ENCODE measurements at places on chromosomes 3 and 15.

- no peak for DNase-seq
Measured at GRCh38 chr3:180615954-180616353, 14.0 kb downstream of the TTC14 start.

- no peak for DNase-seq
Measured at GRCh38 chr3:124771083-124771445, 40.8 kb downstream of the UMPS start.

- no peak for DNase-seq
Measured at GRCh38 chr3:58242340-58242739, 4.7 kb downstream of the ABHD6 start.

- no peak for DNase-seq
Measured at GRCh38 chr15:79916502-79917132, 19.8 kb upstream of the MTHFS start.

DNA sequence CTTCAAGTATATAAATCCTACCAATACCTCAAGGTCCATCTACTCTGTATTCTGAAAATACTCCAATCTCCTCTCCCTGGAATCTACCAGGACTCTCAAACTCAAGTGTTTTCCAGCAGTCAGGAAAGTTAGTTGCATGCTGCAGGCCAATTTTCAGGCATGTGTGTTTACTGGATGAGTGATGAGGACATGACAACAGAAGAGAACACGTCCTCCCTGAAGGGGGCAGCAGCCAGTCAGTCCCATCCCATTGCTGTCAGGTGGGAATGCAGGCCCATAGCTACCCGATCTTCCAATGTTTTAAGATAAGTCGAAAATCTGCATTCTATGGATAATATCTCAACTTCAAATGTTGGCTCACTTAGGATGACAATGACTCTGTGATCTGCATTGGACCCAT, 496.2 kb downstream of the FHIT start:
- DNase-seq = no peak

DNA sequence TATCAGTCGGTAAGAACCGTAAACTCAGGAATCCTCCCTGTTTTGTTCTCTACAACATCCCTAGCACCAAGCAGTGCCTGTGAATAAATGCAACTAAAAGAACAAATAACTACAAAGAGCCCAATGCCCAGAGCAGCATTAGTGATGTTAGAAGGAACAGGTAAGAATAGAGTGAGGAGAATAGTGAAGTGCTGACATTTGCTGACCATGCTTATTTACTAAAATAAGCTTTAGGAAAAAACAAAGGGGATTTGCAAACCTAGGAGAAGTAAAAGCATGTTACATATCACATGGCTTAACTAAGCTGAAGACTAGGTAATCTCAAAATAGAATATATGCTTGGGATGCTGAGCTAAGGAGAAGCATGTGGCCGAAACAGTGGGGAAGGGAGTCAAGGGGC, 186.1 kb upstream of the SLC2A2 start:
- DNase-seq = no peak

- no peak for DNase-seq
Measured at GRCh38 chr15:98592136-98592535, 56.2 kb upstream of the IGF1R start.

GRCh38 chr15:88908123-88908522, 5.1 kb downstream of the MFGE8 start:
- no peak for DNase-seq

DNA sequence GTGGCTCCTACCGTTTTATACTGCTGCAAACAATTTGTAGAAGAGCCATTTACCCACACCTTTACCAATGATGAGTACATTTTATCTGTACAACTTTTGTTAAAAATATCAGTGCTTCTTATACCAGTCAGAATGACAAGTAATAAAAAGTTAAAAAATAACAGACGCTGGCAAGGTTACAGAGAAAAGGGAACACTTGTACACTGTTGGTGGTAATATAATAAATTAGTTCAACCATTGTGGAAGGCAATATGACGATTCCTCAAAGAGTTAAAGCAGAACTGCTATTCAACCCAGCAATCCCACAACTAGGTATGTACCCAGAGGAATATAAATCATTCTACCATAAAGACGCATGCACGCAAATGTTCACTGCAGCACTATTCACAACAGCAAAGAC, 51.9 kb downstream of the ARRDC4 start:
- no peak for DNase-seq

DNA sequence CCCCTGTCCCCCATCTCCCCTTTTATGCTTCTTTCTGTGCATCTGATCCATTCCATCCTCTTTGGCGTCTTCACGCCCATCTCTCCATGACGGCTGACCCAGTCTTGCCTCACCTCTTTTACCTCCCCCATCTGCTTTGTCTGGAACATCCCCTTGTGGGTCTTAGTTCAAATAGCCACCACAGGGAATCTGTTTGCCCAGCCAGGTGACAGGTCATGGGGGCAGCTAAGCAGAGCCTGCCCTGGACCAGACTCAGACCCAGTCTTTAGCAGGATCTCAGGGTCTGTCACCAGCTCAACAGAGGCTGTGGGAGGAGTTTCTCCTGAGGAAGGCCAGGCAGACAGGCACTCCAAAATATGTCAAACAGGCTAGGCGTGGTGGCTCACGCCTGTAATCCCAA, 28.1 kb downstream of the COLQ start:
- no peak for DNase-seq

- no peak for DNase-seq
Measured at GRCh38 chr3:3804560-3804959, 5.3 kb downstream of the LRRN1 start.

DNA sequence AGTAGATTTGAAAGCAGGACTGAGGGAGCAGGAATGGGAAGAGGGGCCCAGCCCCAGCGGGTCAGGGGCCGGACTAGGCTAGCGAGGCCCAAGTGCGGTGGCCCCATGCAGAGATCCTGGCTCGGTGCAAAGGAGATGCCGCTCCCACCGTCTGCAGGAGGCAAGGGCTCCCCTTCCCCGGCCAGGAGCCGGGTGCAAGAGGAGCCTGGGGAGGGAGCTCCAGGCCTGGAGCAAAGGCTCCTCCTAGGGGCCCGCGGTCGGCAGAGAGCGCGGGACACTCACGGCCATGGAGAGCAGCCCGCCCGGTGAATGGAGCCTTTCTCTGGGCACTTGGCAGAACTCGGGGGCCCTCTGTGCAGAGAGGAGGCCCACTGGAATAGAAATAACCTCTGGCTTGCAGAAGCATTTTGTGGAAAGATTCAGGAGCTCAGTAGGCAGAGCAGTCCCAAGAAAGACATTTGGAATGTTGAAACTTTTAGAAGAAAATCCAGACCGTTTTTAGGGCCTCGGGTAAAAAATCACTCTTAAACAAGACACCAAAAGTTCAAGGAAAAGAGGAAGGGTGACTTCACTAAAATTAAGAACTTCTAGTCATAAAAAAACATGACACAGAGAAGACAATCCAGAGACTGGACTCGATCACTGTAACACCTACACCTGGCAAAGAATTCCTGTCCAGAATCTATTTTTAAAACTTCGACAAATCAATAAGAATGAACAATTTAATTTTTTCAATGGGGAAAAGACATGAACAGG, 43.0 kb upstream of the USP3 start:
- DNase-seq = no peak

DNA sequence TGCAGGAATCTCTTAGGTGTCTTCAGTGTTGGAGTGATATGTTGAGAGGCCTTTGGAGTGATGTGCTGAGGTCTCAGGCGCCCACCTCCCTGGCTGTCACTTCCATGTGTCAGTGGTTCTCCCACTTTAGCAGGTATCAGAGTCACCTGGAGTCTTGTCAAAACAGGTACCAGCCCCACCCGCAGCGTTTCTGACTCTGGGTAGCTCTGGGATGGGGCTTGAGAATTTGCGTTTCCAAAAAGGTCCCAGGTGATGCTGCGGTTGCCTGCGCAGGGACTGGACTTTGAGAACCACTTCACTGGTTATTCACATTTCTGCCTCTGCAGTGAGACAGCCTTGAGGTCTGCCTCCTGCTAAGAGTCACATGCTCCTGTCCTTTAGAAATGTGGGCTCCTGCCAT, 15.5 kb downstream of the UMPS start:
- DNase-seq = no peak

DNA sequence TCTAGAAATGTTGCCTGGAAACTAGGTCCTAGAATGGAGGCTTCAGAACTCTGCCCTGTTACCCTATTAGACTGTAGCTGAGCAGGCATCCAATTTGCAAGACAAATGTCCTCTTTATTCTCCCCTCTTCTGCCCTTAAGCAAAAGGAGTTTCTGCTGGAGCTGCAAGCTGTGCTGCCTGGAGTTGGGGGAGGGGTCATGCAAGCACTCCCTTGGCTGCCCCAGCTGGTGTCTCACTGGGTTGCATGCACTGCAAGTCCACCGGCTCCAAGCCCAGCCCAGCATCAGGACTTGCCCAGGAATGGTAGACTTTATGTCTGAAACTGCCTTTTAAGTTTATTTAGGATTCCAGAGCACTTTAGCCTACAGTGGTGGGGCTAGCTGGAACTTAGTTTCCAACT, 15.7 kb upstream of the RBP2 start:
- no peak for DNase-seq

DNA sequence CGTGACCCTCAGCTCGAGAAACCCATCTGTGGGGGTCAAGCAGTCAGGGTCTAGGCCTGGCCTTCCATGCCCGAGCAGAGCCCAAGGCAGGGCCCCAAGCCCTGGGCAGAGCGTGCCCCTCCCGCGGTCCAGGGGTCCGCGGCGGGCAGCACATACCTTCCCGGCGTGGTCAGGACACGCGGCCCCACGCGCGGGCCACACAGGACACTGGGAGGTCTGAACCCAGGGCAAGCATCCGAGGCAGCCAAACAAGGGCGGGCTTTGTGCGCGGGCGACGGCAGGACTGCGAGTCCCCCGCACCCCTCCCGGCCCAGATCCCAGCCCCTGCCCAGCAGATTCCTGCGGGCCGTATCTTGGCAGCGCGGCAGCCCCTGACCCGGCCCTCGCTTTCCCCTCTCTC, 61.6 kb upstream of the ACAN start:
- DNase-seq = no peak

DNA sequence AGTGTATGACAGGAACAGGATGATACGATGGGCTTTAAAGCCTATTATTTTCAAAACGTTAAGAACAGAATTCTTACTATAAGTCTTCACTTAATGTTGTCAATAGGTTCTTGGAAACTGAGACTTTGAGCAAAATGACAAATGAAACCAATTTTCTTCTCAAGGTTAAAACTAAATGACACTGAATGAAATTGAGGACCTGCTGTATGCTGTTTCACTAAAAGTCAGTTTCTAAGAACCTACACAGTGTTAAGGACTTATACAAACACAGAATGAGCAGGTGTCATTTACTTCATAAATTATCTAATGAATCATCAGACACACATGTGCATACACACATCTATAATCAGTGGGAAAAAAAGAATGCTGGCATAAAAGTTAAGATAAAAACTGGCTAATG, 106.9 kb downstream of the RFTN1 start:
- DNase-seq = no peak

GRCh38 chr3:47079432-47079831, 84.5 kb downstream of the SETD2 start:
- DNase-seq = no peak

- no peak for DNase-seq
Measured at GRCh38 chr3:63689285-63689684, 36.8 kb downstream of the SNTN start.

- DNase-seq = no peak
Measured at GRCh38 chr15:78951841-78952238, 7.0 kb upstream of the CTSH start.

DNA sequence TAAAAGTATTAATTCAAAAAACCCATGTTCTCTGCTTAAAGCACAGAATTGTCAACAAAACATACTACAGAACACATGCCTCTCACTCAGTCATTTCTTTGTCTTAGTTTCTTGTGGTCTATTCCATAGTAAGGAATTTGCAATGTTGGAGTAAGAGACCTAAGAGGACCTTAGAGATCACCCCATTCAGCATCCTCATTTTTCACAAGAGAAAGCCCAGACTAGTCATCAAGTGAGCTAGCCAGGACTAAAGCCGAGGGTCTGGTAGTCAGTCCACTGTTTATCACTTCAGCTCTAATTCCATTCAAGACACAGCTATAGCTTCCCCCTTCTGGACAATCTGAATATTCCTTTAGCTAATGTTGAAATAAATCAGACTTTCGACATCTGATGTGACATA, 601.1 kb downstream of the FHIT start:
- DNase-seq = no peak

- DNase-seq = no peak
Measured at GRCh38 chr3:120435621-120436020, 15.2 kb downstream of the FSTL1 start.

- DNase-seq = no peak
Measured at GRCh38 chr3:64801856-64802255, 114.1 kb upstream of the ADAMTS9 start.

GRCh38 chr3:175502155-175502554, 643.0 kb downstream of the NAALADL2 start:
- DNase-seq = no peak

DNA sequence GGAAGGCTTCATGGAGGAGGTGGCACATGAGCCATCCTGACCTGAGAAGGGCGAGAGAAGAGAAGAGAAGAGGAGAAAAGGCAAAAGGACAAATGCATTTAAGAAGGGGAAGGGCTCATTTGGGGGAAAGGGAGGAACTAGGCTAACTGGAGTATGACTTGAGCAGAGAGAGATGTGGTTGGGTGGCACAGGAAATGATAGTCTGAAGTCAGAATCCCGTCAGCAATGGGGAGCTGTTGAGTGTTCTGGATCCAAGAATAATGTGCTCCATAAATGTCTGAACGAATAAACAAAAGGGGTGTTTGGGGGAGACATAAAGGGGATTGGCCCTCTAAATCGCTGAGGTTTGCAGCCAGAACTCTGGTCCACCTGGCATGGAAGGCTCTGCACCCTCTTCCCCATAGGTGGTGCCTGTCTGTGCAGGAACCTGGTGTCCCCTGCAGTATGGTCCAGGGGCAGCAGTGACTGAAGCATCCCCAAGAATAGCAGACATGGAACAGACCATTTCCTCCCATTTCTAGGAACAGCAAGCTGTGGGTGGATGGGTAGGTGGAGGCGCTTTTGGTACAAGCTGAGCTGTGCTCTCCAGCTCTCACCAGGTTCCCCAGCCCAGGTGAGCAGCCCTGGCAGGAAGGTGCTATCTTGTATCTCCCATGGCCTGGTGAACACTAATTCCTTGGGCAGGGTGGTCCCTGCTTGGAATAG, 15.2 kb downstream of the CORO2B start:
- no peak for DNase-seq

DNA sequence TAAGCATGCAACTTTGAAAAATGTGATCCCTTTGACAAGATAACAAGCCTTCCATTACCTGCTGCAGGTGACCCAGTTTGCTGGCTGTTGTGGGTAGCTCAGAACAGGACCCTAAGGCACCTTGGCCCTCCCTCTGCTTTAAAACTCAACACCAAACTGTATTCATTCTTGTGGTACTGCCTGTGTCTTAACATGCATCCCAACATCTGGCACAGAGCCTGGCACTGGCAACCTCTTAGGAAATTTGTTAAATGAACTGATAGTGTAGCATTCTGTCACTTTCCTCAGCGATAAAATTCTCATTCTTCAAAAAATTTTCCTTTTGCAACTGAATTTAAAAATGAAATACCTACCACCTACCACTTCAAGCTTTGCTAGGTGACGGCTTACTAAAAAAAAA, 287.3 kb upstream of the ADAMTS9 start:
- DNase-seq = no peak

- DNase-seq = no peak
Measured at GRCh38 chr15:73800662-73801345, 47.7 kb upstream of the INSYN1 start.

All from stimulated activated naive CD4-positive, alpha-beta T cell (primary cell).